ENCODE measurements at places on chromosomes 16 and 17. TPM values are rescaled to one million over a fixed set of nuclear protein-coding genes. Genes with fewer than 3 reads are reported as not detected.

The DUS1L gene
- 142 TPM for polyA plus RNA-seq

The TP53TG3B gene
- polyA plus RNA-seq, result not detected

The FAM20A gene
- polyA plus RNA-seq, result 0.07 TPM

The KRTAP4-5 gene
- polyA plus RNA-seq, result not detected

The UNKL gene
- polyA plus RNA-seq, result 8.1 TPM

The SPATA2L gene
- 10.3 TPM for polyA plus RNA-seq

The VMO1 gene
- not detected for polyA plus RNA-seq

The CFAP97D1 gene
- polyA plus RNA-seq, result not detected

The ABCA8 gene
- polyA plus RNA-seq, result not detected

The RAB26 gene
- polyA plus RNA-seq, result 0.75 TPM

Measured in CD8-positive, alpha-beta memory T cell (primary cell).